CD4-positive, alpha-beta T cell treated with Interferon alpha-2 for 1 hour (primary cell): ENCODE measurements at places on chromosomes 1 and 21.

GRCh38 chr1:155962599-155963211 lies 15.6 kb downstream of the ARHGEF2 start:
- DNase-seq, result no peak

GRCh38 chr1:201024625-201024998 lies 1.1 kb upstream of the KIF21B start:
- DNase-seq, result no peak

GRCh38 chr1:72780212-72780611 lies 497.9 kb upstream of the NEGR1 start:
- DNase-seq, result no peak

DNA sequence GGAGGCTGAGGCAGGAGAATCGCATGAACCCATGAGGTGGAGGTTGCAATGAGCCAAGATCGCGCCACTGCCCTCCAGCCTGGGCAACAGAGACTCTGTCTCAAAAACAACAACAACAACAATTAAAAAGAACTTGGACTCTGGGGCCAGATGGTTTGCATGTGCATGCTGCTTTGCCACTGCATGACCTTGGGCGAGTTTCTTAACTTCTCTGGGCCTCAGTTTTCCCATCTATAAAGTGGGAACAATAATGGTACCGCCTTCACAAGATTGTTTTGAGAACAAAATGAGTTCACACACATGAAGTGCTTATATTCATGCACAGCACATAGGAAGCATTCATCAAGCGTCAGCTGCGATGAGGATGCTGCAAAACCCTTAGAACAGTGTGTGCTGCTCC lies 74.6 kb downstream of the MAN1C1 start:
- no peak for DNase-seq

- DNase-seq, result peak; percentile 46
Measured at GRCh38 chr1:205275133-205275532, 46.4 kb downstream of the NUAK2 start.

- no peak for DNase-seq
Measured at GRCh38 chr1:49346767-49347349, 570.2 kb upstream of the BEND5 start.

DNA sequence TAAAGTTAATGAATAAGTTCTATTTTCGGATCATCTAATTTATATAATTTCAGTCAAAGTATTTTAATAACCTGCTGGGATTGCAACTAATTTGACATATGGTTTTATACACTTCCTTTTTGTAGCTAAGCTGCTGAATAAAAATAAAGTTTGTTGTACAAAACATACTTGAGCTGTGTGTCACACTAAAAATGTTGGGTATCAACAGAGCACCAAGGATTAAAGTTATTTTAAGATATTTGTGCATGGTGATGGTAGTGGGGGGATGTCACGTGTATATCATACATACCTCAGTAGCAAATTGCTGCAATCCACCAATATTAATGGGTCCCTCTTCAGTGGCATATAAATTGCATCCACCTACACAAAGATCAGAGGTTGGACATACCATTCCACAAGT lies 199.6 kb downstream of the DPYD start:
- no peak for DNase-seq

- DNase-seq, result no peak
Measured at GRCh38 chr1:212503714-212504113, 71.0 kb downstream of the NENF start.

GRCh38 chr1:158007180-158007579 lies 13.7 kb downstream of the KIRREL1 start:
- no peak for DNase-seq

DNA sequence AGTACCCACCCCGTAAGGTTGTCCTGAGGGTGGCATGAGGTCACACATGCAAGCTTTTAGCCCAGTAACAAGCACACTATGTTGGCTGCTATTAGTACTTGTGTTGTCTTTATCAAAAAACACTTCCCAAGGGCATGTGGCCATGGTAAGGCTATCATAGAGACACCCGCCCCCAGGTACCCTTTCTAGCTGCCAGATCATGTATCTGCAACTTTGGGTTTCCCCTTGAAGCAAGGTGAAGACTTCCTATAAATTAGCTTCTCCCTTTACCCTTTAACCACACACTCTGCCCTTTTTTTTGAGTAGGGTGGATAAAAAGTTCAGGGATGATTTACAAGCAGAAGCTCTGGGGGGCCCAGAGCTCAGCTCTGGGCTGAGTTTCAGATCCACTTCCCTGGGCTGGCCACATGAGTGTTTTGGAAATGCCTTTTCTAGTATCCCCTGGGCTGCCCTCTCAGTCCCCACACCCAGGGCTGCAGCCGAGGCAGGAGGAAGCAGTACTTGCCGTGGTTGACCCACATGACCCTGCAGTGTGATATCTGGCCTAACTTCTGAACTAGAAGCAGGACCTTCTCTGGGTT lies 2.0 kb downstream of the ZDHHC18 start:
- DNase-seq, result peak; percentile 36

DNA sequence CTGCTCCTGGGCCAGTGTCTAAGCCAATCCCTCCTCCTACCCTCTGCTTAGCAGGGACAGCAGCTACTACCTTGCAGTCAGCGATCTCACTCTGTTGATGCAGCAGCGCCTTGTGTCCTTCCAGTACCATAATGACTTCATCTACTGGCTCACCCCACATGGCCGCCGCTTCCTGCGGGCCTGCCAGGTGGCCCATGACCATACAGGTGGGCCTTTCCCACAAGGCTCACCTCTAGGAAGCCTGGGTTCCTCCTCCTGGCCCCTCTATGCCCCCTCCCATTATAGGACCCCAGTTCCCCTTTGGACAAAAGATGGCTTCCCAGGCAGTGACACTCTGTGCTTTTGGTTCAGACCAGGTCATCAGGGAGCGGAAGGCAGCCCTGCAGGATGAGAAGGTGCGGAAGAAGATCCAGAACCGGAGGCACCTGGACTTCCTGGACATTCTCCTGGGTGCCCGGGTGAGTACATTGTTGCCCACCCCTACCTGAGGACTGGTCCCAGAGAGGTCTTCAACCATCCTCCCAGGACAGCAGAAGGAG lies 15.1 kb downstream of the CYP4B1 start:
- no peak for DNase-seq

- no peak for DNase-seq
Measured at GRCh38 chr21:38956856-38957571, 151.3 kb downstream of the ETS2 start.

DNA sequence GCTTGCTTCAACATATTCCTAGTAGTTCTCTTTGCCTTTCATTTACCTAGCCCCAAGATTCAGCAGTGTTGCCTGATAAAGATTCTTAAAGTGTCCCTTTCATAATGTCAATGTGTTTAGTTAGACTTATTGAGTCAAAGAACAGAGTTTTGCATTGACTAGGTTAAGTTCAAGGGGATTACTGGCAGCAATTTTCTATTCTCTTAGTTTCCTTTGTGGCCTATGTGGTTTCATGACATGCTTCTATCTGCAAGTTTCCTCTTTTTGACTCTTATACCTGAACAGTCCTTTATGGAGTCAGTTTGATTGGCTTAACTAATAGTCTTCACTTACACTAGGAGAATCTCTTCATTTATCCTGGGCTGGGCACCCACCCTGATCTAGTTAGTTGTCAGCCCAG lies 151.3 kb downstream of the ADGRL4 start:
- no peak for DNase-seq

DNA sequence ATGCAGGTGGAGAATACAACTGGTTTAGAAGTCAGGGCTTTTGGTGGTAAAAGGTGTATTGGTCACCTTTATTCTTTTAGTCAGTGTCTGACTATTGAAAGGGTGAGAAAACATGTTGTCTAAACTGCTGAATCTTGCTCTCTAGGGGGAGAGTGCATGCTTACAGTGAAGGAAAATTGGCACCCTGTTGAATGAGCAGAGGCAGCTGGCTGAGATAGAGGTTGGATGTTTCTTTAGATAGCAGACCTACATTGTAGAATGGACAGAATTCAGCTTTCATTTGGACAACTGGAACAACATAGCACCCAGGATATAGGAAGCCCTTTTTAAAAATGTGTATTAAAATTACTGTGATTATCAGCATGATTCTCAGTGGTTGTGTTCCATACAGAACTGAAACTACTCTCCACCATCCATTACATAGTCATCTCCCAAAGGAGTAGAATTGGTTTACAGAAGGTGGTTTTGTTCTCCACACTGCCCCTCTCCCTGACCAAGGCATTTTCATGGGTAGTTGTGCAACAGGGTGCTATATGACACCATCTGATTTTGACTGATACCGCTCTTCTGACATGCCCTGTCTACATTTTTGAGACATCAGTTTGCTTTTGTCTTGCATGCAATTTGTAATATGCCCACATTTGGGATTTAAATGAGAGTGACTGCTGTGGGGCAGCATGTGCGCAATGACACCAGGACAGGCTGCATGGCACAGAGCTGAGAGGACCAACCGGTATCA lies 16.2 kb downstream of the RHOU start:
- DNase-seq, result no peak

GRCh38 chr1:88001460-88001859 lies 672.8 kb downstream of the LMO4 start:
- no peak for DNase-seq

DNA sequence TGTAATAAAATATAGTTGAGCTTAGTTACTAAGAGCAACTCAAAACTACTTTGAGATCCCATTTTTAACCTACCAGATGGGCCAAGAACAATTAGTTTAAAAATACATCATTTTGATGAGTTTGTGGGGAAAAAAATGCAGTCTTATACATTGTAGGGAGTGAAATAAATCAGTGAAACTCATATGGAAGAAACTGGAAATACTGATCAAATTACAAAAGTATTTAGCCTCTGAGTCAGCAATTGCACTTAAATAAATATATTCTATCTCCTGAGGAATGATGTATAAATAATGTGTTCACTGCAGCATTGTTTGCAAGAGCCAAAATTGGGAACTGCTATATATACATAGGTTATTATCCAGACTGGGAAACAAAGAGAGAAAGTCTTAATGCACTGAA lies 4.6 kb upstream of the SMCP start:
- no peak for DNase-seq

DNA sequence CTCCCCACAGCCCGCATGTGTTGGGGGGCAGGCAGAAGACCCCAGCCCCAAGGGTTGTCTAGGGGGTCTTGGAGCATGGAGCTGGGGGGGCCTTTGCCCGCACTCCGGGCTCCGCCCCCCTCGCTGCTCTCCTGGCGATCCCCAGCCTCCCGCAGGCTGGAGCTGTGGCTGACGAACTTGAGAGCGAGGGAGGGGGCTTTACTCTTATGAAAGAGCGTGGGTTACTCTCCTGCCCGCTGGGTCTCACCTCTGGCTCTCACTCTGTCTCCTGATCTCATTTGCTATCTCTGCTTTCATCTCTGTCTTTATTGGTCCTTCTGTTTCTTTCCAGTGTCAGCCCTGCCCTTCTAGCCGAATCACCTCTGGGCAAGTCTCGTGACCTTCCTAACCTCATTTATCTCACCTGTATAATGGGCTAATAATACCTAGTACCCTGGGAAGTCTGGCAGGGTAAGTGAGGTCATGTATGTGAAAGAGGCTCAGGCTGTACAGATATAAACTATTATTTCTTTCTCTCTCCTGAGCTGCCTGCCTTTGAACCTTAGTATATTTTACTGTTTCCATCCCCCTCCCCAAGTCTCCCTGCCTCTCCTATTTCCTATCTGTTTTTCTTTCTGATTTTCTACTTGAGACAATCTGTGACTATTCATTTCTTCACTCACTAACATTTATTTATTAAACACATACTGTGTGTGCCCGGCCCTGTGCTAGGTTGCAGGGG lies 731 bp downstream of the EFNA4 start:
- no peak for DNase-seq

GRCh38 chr21:44618504-44618903 lies 6.6 kb downstream of the KRTAP10-8 start:
- DNase-seq, result no peak

- peak; percentile 10 for DNase-seq
Measured at GRCh38 chr1:6545276-6546112, 8.8 kb downstream of the NOL9 start.

DNA sequence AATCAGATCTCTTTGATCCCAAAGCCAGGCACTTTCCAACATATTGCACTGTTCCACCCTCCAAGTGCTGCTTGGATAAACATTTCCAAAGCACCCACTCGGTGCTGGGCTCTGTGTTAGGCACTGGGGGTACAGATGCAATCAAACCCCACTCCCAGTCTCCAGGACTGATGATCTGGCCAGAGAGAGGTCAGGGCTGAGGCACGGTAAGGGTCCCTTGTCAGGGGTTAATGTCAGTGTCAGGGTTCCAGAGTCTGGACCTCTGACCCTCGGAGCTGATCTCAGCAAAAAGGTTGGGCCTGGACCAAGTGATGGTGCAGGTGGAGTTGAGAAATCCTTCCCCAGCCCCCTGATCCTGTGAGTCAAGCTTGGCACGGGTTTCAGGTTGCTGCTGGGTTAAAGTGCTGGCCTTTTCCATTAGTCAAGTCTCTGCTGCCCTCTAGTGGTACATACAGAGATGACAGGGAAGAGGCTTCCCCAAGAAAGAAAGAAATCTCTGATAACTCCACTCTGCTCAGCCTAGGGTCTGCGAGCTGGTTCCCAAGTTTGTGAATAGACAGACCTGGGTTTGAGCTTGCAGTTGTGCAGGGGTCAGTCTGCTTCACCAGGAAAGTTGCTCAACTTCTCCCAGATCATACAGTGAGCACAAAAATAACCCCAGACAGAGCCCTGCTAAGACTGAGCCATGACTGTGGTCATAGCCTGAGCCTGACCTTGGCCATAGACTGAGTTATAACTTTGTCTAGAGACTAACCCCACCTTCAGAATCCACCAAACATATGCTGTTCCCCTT lies 74.6 kb downstream of the DMRTA2 start:
- peak; percentile 22 for DNase-seq

DNA sequence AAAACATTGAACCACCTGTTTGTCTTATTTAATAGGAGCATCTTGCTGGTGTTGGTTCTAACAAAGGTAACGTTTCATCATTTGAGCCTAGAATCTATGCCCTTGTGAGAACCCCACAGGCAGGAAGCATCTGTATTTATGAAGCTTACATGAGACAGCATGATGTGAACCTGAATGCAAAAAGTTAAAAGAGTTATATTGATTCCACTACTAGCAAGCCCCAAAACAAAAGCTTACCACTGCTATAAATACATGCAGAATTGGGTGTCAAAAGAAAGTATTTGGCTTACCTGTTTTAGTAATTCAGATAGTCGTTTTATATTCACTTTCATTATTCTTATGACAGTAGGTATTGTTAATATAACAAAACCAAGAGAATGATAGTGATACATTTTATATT lies 301.2 kb upstream of the ADGRL2 start:
- DNase-seq, result no peak

DNA sequence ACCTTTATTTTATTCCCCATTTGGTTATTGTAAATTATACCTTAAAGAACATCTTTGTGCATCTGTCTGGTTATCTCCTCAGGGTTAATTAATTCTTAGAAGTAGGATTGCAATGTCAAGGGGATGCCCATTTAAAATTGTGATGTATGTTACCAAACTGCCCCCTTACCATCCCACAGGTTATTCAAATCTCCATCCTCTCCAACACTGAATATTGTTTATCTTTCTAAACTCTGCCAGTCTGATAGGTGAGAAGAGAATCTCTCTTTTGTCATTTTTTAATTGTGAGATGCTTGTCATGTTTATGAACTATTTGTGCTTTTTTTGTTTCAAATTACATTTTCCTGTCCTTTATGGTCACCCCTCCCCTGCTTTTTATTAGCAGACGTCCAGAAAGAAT lies 55.8 kb downstream of the VWA5B1 start:
- no peak for DNase-seq
